ENCODE measurements at places on chromosomes 5 and 9.

GRCh38 chr9:136939431-136939995 is 5.0 kb downstream of the FBXW5 start:
- no peak for DNase-seq

GRCh38 chr9:20988061-20988460 is 43.4 kb downstream of the HACD4 start:
- DNase-seq: no peak

GRCh38 chr9:7172154-7173115 is 414.7 kb downstream of the KDM4C start:
- DNase-seq: no peak

DNA sequence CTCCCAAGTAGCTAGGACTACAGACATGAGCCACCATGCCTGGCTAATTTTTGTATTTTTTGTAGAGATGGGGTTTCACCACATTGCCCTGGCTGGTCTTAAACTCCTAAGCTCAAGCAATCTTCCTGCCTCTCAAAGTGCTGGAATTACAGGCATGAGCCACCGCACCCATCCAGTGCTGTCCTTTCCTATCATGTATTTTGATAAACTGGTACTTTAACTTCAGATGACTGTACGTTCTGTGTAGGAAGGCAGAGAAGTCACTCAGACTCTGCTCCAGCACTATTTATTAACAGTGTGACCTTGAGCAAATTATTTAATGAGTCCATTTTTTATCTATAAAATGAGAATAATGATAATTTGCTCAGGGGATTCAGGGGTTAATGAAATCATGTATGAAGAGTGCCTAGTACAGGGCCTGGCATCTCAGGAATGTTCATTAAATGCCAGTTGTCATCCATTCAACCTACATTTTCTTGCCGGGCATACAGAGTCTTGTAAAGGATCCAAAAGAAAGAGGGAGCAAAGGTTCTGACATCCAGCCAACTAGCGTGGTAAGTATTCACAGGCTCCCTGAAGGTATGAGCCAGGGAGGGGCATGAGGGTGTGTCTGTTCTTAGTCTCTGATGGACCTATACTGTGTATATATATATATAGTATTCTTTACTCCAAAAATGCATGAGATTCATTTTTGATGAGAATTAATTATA is 201.9 kb downstream of the PBX3 start:
- no peak for DNase-seq

DNA sequence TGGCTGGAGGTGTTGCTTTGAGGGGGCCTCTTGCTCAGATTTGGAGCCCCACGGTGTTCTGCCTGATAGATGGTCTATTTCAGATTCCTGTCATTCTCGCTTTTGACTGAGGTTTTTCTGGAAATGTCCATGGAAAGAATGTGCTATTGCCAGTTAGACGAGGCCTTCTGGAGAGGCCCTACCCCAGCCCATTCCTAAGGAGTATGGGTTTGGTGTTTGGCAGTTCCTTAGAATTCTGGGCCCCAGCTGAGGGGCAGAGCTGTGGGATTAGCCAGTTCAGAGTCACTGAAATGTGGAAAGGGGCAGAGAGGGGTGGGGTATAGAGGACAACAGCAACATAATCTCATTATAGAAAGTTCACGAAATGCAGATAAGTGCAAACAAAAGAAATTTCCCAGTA is 50.5 kb downstream of the GALNT10 start:
- DNase-seq: no peak

DNA sequence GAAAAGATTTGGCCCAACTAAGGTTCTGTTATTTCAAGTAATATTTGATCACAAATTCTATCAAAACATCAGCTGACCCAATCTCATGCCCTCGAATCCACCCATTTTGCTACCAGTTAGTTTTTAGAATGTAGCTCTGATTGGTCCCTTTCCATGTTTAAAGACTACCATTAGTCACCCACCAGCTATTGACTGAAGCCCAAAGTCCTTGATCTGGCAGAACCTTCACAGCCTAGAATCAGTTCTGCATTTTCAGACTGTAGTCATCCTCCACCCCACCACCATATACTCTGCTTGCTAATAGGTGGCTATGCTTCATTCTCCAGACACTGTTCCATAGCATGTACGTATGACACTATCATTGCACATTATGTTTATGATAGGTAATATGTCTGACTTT is 182.2 kb upstream of the TARS1 start:
- no peak for DNase-seq

GRCh38 chr9:122336866-122337555 is 33.8 kb upstream of the PTGS1 start:
- no peak for DNase-seq

- no peak for DNase-seq
Observed at GRCh38 chr9:121294866-121295661, 27.1 kb downstream of the GSN start.

- DNase-seq: peak; percentile 14
Observed at GRCh38 chr9:22307013-22307711, 139.5 kb upstream of the DMRTA1 start.

DNA sequence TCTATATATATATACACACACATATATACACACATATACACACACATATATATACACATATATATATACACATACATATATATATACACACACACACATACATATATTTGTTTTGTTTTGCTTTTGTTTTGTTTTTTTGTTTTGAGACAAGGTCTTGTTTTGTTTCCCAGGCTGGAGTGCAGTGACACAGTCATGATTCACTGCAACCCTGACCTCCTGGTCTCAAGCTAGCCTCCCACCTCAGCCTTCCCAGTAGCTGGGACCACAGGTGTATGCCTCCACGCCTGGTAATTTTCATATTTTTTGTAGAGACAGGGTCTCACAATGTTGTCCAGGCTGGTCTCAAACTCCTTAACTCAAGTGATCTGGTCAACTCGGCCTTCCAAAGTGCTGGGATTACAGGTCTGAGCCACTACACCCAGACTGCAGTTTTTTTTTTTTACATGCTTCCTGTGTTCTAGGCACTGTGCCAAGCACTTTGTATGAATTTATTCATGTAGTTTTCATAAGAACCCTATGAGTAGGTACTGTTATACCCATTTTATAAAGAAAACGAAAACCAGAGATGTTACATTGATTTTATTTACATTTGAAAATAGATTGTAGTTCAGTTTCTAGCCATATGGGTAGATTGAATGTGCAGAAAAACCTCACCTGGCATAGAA is 120.7 kb downstream of the PBX3 start:
- no peak for DNase-seq

DNA sequence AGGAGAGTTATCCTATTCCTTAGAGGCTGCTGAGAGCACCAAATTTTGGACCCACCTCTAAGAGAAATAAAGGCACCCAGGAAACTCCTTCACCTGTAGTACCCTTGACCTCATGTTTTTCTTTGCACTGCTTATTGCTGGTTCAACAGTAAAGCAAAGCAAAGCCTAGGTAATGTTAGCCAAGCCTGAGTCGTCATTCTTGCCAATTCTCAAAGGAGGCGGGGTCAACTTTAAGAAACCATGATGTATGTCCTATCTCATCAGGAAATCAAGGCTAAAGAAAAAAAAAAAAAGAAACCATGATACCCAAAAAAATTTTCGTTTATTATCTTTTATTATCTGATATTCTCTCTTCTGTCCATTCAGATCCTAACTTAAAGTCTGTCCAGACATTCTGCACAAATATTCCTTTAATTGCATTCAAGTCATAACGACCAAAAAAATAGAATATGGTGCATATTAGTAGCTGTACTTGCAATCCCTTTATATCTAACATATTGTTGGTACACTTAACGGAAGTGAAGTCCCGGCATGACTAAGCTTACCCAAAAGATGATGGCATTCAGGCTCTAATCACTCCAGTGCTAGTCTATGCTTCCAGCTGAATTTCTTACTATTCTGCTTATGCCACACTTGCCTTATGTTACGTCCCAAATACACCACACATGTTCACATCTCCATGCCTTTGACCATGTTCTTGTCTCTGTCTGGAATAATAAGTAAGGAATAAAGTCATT is 1.8 kb downstream of the AUH start:
- no peak for DNase-seq

DNA sequence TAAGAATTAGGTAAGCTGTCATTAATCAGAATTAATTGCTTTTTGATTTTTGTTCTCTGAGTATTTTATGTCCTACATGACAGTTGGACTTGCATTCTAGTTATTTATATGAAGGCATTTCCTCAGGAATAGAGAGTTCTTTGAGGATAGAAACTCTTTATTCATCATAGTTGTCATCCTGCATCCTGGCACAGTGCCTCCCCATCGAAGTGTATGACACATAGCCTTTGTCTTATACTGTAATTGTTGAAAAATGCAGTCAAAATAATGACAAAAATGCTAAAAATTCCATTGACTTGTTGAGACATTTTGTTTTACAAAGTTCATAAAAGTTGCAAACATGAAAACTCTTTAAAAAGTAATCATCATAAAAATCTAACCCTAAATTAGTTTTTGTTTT is 36.5 kb downstream of the CFAP95 start:
- peak; percentile 70 for DNase-seq

DNA sequence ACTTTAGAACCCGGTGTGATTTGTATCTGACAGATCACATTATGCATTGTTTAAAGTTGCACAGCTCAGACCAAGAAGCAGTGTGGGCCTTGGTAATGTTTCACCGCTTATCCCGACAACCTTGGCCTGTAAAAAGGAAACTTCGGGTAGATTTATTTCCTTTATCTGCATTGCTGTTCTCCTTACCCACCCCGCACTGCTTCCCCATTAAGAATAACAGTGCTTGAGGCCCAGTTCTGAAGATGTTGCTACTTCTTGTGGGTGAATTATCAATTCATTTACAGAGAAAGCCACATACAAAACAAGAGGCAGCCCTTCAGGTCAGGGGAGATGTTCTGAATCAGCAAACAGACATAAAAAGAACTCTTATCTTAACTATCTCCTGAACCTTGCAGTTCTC is 8.4 kb downstream of the SMARCA2 start:
- DNase-seq: no peak

DNA sequence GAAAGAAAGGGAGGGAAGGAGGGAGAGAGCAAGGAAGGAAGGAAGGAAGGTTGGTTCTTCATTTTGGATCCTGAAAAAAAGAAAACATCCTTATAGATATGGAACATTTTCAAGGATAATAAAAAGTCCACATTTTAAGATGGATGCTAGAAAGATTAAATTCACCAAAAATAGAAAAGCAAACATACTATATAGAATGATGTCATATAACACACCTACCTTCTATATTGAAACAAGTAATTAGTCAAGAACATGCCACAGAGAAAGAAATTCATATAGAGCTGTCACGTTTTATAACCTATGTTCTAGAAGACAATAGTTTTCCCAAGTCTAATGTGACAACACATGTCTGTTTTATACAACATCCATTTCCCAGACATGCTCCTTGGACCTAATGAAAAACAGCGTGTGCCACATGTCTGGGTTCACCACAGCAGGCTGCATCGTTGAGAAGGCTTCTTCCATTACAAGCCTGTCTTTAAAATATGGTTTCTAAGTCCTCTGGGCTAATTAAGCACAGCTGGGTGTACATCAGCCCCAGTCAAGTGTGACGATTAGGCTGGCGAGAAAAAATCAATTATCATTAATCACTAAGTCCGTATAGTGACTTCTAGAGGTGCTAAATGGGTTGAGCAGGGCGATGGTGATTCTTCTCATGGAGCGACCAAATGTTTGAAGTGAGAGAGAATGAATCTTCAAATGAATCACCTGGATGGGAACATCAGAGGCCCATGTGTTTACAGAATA is 301.8 kb downstream of the TLE1 start:
- no peak for DNase-seq

DNA sequence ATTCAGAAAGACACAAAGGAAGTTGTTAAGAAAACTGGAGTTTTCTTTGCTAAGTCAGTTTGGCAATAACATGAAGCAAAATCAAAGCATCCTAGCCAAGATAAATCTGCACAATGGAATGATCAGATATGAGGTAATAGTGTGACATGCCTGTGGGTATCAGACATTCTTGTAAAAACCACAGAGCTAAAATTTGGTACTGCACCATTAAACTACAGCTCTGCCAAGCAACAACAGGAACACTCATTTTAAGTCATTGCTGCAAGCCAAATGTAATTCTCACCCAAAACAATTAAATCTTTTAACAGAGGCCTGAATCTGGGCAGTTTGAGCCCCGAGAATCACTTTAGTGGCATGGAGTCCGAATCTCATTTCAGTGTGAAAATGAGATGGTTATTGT is 96.6 kb downstream of the VCAN start:
- peak; percentile 78 for DNase-seq

GRCh38 chr9:18393340-18394130 is 80.4 kb upstream of the ADAMTSL1 start:
- peak; percentile 84 for DNase-seq

DNA sequence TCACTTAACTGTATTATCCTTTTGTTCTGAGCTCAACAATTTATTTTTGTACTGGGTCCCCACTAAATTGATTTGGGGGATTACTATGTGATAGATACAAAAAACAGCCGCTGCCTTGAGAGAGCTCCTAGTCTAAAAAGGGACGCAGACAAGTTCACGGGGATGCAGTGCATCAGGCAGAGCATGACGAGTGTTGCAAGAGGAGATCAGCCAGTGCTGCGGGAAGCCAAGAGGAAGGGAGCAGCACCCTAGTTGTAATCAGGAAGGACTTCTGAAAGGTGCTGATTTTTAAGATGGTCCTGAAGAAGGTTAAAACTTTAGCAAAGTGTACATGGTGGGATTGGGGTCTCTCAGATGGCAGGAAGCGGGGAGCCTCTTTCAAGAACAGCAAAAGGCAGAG is 15.8 kb downstream of the GALNT10 start:
- DNase-seq: no peak

DNA sequence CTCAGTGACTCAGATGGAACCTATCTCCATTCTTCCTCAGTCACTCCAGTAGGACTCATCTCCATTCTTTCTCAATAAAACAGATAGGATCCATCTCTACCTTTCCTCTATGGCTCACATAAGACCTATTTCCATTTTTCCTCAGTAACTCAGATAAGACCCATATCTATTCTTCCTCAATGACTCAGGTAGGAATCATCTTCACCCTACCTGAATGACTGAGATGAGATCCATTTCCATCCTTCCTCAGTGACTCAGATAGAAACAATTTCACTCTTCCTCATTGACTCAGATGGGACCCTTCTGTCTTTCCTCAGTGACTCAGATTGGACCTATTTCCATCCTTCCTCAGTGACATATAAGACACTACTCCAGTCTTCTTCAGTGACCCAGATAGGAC is 165.1 kb downstream of the FBXO4 start:
- no peak for DNase-seq

GRCh38 chr9:34170237-34170991 is 8.4 kb upstream of the UBAP1 start:
- no peak for DNase-seq

GRCh38 chr5:14505310-14506139 is 76.1 kb upstream of the OTULINL start:
- DNase-seq: no peak

GRCh38 chr5:1416856-1417469 is 28.3 kb downstream of the SLC6A3 start:
- no peak for DNase-seq
